ENCODE measurements at places on chromosomes 7 and 10.
A peak's percentile ranks its signal among the peaks of the same experiment; 100 is the strongest.

DNA sequence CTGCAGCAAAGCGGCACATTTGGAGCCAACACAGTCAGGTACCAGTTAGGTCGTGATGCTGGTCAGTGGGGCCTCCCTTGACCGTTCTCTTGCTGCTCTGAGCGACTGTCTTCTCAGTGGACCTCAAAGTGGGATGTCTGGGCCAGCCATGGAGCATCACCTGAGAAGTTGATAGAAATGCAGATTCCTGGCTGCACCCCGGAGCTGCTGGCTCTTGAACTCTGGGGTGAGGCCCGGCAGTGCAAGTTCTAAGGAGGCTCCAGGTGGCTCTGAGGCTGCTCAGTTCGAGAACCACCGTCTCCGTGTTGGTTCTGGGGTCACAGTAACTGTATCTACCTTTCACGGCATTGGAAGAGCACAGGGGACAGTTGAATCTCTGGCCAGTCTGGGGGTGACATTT is 147.5 kb downstream of the WDR37 start:
- DNase-seq, result no peak

- DNase-seq, result no peak
Measured at GRCh38 chr7:143391462-143392404, 10.6 kb downstream of the ZYX start.

DNA sequence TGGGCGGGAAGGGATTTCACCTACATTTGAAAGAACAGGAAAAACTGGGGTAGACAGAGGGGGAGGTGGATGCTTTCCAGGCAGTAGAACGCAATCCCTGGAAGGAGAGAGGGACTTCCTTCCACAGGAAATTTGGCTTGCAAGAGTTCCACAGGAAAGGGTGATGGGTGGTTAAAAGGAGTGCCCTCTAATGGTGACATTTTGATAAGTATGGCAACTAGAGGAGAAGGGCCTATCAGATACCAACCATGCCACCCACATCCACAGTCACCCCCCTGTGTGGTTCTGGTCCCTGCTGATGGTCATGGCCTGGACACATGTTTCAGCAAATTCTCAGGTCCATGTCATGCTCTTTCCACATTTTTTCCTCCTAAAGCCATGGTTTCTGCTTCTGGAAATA is 27.1 kb upstream of the COL13A1 start:
- no peak for DNase-seq

DNA sequence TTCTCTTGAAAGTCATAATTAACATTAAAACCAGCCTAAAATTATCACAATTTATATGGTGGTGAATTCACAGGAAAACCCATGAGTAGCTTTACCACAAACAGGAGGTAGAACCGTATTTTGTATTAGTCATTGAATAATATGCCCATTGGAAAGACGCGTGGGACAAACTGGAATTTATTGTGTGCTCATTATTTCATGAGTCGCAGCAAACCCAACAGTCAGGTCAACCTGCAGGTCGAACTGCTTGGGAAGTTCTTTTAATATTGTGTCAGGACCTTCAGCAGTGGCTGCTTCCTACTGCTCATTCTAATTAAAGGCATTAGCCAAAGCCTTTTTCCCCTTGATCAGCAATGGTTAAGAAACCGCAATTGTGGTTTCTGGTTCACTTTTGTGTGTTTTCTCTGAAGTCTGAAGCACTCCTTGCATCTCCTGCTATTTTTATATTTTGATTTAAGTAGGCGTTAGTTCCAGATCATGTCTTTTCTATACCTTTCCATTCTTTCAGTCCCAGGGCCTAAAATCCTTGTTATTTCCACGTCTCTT is 100.1 kb downstream of the RAB11FIP2 start:
- DNase-seq, result no peak

GRCh38 chr7:98119256-98119918 is 12.7 kb downstream of the LMTK2 start:
- DNase-seq, result no peak

- DNase-seq, result no peak
Measured at GRCh38 chr10:58140054-58140453, 127.6 kb downstream of the IPMK start.

DNA sequence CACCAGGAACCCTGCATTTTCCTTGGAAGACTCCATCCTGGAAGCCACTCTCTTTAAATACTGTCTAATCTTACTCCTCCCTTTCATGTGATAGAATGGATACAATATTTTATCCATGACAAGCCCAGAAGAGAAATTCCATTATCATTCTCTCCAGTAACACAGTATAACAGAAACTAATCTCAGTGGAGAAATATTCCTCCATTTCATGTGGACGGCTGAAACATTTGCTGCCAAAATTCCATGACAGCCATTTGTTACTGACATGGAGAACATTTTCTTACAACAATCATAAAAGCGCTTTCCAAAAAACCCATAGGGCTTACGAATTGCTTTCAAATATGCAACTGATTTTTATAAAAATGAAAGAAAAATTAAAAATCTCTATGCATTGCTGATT is 392.8 kb upstream of the KLF6 start:
- DNase-seq, result no peak

GRCh38 chr10:11253385-11254002 is 235.8 kb downstream of the CELF2 start:
- no peak for DNase-seq

DNA sequence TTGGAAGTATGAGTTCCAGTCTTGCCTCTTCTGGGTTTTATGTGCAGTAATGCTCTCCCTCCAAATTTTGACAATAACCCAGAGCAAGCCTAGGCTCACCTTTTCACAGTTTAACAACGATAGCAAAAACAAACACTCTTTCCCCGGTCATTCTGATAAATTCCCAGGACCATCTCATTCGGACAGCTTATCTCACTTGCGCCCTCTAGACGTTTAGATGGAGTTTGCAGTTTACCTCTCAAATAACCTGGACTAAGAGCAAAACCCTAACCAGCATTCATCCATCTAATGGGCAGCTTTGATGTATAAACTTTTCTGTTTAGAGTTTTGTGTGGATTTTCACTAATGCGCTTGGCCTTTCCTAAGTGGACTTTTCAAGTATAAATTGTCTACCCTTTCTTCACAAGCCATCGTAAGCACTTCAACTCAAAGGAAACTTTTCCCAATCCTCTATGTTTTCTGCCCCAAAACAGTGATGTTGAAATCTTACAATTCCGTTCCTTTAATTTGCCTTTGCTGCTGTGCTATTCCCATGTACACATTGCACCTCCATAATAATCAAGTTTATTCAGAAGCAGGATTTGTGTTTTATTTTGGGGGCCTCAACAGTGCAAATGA is 114.9 kb downstream of the HDAC9 start:
- peak; percentile 30 for DNase-seq

DNA sequence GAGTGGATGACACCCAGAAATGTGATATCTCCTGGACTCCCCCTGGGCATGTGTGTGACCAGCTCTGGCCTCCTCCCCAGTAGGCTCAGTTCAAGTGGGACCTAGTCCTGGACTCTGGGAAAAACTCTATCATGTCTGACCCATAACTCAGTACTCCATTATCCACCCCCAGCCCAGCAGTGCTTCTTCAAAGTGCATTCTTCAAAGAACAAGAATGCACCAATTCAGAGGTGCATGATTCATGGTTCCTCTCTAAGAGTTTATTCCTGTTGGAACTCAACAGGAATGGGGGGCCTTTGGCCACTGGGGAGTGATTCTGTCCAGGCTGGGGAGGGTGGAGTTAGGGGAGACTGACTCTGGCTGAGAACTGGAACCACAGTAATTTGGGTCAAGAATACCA is 173.6 kb upstream of the CXCL12 start:
- no peak for DNase-seq

- DNase-seq, result no peak
Measured at GRCh38 chr10:60135020-60135419, 228.7 kb upstream of the CCDC6 start.

DNA sequence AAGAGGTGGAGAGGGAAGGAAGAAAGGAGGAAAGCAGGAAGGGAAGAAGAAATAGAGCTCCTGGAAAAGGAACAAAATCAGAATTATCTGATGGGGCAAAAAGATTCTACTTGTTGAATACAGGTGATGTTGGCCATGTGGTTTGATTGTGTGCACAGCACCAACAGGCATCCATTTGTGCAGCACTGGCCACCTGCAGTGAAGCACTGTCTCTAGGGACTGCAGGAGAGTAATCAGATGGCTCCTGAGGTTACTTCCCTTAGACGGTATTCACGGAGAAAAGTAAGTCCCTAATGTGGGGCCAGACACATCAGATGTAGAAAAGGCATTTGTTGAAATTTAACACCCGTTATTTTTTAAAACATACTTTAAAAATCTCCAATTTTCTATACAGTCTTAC is 135.3 kb upstream of the VIPR2 start:
- DNase-seq, result no peak

- DNase-seq, result no peak
Measured at GRCh38 chr7:96408881-96409280, 87.0 kb upstream of the SLC25A13 start.

- no peak for DNase-seq
Measured at GRCh38 chr7:3356173-3356572, 55.1 kb downstream of the SDK1 start.

GRCh38 chr10:120423431-120424197 is 33.4 kb upstream of the PLPP4 start:
- DNase-seq, result peak; percentile 54

DNA sequence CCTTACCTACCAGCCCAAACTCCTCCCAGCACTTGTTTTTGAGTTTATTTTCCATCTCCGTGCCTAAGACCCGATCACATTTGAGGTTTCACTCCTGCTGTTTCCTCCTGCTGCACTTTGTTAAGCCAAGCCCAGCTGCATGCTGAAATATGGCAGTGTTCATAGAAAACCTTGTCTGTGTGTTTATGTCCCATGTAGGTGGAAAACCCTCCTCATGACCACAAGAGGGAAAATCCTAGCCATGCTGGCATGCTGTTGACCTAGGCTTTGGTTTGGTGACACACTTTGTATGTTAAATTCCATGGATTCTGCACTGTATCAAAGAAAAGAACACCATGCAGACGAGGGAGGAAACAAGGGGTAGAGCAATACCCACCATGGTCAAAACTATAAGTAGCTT is 154.4 kb downstream of the CUBN start:
- no peak for DNase-seq

- no peak for DNase-seq
Measured at GRCh38 chr10:36489611-36490228, 635.7 kb upstream of the ANKRD30A start.

- DNase-seq, result no peak
Measured at GRCh38 chr7:48887500-48887899, 36.8 kb upstream of the CDC14C start.

GRCh38 chr7:101170617-101171441 is 5.5 kb upstream of the VGF start:
- DNase-seq, result no peak

DNA sequence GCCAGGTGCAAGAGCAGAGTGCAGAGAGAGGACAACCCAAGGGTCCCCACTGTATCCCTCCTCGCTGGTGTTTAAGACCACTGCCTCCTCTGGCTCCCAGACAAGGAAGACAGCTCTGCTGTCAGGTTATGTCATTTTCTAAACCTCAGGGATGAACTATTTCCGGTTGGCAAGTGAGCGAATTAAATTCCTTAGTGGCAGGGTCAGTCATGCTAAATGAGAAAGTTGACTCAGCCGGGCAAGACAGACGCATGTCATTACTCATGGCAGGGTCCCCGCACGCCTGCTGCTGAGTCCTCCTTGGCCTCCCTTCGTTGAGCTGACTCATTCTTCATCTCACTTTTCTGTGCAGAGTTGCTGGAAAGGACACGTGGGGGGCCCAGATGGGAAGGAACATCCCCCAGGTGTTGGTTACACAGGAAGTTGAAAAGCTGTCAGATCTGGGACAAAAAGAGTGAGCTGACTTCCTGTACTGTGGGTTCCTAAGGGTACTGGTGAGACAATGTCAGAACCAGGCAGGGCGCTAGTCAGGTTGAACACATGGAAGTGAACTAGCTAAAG is 47.1 kb upstream of the UCN3 start:
- no peak for DNase-seq

- DNase-seq, result no peak
Measured at GRCh38 chr7:106375499-106375898, 90.7 kb upstream of the NAMPT start.

DNA sequence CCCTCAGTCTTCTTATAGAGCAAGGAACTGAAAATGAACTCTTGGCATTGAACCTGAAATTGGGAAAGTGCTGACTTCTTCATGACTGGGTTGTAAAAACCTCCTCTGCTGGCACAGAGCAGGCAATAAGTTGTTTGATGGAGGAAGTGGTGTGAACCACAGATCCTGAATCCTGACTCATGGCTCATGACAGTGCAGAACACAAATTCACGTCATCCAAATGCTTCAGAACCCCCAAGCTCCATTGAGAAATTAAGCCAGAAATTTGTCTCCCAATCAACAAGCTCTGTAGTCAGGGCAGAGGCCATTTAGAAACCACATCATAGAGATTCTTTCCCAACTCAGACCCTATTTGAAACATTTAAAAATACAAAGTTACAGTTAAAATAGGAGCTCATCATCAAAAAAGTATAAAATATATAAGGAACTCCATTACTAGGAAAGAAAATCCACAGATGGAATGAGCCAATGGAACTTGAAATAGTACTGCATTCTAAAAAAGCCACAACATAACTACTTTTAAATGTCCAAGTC is 10.3 kb upstream of the STK17A start:
- DNase-seq, result no peak

DNA sequence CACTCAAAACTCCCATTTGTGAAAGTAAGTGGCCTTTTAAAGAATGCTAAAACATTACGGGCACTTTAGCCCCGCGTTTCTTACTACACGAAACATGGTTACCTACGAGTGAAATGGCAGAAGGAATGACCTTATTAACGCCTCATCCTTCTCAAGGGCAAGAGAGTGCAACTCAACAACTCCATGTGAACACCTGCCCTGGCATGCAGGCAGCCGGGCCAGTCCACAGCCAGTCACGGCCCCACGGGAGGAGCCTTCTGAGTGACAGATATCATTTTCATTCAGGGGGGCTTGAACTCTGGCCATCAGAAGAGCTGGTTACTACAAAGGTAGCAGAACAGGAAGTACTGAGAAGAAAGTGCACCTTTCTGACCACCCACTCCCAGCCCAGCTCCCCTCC is 236.1 kb downstream of the PTPRN2 start:
- no peak for DNase-seq

GRCh38 chr10:34183016-34183796 is 631.9 kb downstream of the PARD3 start:
- DNase-seq, result no peak

GRCh38 chr10:74033702-74034101 is 35.8 kb downstream of the VCL start:
- no peak for DNase-seq

- DNase-seq, result no peak
Measured at GRCh38 chr10:48598243-48598935, 6.5 kb downstream of the ARHGAP22 start.

DNA sequence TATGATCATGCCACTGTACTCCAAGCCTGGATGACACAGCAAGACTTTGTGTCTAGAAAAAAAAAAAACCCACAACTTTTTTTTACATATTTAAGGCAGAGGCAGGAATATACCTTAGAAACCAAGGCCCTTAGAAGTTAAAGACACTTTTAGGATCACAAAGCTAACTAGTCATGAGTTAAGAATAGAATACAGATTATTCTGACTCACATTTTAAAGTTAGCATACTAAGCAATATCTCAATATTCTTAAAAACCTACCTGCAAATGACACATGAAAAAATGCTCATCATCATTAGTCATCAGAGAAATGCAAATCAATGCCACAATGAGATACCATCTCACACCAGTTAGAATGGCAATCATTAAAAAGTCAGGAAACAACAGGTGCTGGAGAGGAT is 177.7 kb downstream of the CHCHD3 start:
- no peak for DNase-seq

Measured in nephron progenitor cell (in vitro differentiated cells).